HFFc6 (cell line): ENCODE measurements at places on chromosomes 3 and 15.
A peak's percentile ranks its signal among the peaks of the same experiment; 100 is the strongest.

- DNase-seq: no peak
Measured at GRCh38 chr15:67184208-67184925, 70.1 kb downstream of the AAGAB start.

GRCh38 chr3:169218314-169218983, 445.1 kb downstream of the MECOM start:
- peak; percentile 62 for DNase-seq

DNA sequence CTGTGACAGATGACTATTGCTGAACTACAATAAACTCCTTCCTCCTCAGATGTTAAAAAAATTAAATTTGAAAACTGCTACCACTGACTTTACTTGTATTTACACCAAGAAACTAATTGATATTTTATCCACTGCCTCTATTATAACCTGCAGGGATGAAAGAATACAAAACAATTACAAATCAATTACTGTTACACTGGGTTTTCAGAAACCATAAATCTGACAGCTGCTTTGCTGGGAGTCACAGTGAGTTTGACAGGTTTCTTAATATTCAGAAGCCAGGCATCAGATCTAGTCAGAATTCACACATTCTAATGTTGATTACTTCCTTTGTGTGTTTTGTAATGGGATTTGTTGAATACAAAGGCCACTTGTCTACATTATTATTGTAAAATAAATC, 252.6 kb upstream of the MRPL3 start:
- DNase-seq: no peak

- DNase-seq: no peak
Measured at GRCh38 chr15:66907826-66908743, 157.3 kb upstream of the SMAD3 start.

GRCh38 chr15:91844341-91844740, 9.2 kb upstream of the SLCO3A1 start:
- DNase-seq: no peak

GRCh38 chr3:14322001-14322400, 80.4 kb upstream of the SLC6A6 start:
- peak; percentile 7 for DNase-seq

DNA sequence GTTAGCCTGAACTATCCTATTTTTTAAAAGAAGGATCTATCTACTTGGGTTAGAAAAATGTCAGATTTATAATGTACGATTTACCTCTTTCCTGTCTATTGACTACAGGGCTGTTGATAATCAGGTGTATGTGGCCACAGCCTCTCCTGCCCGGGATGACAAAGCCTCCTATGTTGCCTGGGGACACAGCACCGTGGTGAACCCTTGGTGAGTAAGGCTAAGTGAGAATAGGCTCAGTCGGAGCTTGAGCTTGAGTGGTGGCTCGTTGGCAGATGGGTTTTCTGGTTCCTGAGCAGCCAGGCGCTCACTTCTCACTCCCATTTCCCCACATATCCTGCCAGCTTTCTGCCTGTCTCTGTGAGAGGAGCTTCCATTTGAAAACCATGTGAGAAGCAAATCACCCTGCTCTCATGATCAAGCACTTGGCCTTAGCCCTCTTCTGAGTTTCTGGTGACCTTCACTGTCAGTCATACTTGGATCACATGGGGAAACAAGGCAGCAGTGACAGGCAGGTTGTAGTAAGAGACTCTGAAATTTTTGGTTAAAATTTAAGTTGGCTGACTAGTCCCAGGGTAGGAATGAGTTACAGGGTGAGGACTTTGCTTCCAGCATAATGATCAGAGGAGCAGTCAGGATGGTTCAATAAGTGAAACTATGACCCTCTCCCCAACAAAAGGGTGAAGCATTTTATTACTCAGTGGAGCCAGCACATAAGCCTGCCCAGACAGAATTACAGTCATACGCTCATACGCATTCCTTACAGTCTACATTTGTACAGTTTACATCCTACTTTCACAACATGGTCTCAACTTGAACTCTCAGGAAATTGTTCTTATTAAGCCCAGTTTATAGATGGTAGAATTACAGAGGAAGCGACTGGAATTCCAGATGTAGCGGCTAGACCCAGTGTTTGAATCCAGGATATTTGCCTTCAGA, 18.0 kb downstream of the NIT2 start:
- DNase-seq: no peak

GRCh38 chr15:73934281-73934680, 8.0 kb downstream of the LOXL1 start:
- DNase-seq: no peak

GRCh38 chr15:33722005-33722672, 246.2 kb upstream of the CHRM5 start:
- DNase-seq: peak; percentile 76

DNA sequence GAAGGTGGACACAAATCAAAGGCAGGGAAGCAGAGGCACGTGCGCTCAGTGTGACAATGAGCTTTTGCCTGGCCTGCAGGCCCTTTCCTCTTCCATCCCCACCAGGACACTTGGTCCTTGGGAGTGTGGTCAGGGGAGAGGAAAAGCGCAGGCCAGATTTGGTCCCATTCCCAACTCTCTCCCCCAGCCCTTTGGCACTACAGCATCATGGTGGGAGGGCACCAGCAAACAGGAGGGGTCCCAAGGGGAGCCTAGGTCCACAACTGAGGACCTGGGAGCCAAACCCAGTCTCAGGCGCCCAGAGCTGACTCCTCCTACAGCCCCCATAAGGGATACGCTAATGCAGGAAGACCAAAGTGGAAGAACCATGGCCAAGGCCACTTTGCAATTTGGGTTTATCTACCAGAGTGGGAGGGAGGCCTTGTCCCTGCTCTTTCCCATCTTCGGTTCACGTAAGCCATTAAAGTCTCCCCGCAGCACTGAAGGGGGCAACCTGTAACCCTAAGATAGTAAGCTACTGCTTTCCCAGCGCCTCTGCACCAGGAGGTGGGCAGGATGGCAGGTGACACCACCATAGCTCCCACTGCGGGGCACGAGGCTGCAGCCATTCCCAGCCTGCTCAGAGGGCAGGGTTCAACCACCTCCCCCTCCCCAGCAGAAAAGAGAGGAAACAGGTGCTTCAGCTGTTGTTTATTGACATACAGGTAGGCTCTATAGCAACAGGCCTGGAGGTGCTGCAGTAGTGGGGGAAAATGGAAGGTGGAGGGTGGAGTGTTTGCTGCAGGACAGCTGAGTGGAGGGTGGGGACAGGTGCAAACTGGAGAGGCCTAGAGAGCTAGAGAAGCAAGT, 993 bp upstream of the GRAMD2A start:
- DNase-seq: no peak

- no peak for DNase-seq
Measured at GRCh38 chr3:33194303-33194702, 24.3 kb downstream of the SUSD5 start.

DNA sequence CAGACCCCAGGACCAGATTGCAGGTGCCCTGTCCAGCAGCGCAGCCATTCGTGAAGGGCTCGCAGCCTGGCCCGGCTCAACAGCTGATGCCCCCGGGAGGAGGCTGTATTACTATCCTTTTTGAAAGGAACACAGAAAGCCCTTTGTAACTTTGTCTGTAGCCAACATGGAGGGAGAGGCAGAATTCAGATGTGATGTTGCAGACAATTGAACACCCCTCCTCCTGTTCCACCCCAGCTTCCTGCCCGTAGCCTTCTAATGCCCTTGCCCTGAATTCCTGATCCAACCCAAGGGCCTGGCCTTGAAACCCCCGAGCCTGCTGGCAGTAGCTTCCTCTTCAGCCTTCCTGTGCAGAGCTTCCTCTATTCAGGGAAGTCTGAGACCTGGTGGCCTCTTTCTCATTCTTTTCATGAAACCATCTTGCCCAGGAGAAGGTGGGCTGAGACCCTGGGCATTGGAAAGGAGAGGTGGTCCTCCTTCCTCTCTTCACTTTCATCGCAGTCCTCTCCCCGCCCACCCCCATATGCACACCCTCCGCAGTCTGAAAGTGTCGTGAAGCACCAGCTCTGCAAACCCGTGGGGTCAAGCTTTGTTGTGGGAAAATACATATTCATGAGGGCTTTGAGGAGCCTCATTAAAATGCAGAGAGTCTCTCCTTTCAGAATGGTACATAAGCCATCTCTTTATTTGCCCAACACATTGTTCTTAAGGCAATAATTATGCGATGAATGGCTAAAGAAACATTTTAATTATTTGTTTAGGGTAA, 109.2 kb downstream of the APBA2 start:
- no peak for DNase-seq

DNA sequence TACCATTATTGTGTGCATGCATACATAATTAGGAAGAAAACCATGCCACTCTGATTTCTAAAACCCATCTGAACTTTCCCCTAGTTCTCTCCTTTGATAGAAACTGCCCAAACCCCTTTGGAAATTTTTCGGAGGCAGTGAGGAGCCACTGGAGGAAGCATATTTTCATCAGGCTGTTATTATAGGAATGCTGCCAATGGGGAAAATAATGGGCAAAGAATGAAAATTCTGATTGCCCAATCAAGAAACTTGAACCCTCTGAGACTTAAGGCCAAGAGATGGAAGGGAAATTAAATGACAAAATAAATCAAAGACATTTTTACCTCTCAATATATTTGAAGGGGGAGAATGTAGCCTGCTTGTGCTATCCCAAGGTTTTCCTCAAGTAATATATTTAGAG, 376.0 kb upstream of the PDZRN3 start:
- no peak for DNase-seq

DNA sequence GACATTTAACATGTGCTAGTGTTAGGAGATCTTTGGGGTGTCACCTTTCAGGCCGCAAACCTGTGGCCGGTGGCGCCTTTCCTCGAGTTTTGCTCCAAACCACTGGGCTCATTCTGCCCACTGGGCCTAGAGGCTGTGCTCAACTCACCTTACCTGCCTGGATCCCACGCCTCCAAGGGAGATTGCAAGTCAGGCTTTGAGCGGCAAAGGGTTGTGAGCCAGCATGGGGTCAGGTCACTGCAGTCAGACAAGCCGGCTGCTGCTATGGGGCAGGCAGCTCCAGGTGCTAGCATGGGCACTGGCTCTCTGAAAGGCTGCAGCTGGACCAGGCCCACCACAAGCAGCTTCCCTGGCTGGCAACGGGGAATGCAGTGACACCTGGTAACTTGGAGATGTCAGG, 265.5 kb downstream of the ZBBX start:
- no peak for DNase-seq

DNA sequence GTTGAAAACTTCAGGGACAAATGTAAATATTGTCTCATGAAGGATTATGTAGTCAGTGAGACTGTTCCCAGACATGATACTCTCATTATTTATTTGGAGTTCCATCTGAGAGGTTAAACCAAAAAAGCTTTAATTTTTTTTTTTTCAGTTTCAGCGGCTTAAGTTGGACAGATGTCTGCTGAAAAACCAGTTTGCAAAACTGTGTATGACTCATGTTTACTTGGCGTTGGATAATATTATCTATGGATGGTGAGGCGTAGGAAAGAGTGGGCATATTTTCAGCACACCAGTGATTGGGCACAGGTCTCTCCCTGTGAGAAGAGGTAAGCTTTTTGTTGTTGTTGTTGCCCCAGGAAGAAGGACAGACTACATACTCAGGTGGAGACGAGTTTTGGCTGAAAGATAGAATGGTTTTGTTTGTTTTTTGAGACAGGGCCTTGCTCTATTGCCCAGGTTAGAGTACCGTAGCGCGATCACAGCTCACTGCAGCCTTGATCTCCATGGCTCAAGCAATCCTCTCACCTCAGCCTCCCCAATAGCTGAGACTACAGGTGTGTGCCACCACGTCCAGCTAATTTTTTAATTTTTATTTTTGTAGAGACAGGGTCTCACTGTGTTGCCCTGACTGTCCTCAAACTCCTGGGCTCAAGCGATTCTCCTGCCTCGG, 16.4 kb upstream of the ANXA2 start:
- DNase-seq: peak; percentile 26

DNA sequence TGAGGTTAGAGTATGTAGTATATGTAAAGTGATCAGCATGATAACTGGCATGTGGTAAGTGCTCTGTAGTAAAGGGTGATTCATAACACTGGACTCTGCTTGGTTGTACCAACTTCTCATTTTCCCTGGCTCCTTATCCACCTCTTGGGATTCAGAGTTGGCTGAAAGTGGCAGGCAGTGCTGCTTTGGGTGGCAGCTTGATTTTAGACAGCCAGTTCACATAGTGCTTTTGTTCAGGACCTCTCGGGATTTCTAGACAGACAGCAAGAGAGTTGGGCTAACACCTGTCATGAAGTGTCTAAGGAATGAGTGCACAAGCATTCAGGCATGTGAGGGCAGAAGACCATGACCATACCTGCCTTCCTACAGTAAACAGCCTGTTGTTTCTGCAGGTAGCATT, 69.0 kb downstream of the RBM6 start:
- DNase-seq: peak; percentile 43

DNA sequence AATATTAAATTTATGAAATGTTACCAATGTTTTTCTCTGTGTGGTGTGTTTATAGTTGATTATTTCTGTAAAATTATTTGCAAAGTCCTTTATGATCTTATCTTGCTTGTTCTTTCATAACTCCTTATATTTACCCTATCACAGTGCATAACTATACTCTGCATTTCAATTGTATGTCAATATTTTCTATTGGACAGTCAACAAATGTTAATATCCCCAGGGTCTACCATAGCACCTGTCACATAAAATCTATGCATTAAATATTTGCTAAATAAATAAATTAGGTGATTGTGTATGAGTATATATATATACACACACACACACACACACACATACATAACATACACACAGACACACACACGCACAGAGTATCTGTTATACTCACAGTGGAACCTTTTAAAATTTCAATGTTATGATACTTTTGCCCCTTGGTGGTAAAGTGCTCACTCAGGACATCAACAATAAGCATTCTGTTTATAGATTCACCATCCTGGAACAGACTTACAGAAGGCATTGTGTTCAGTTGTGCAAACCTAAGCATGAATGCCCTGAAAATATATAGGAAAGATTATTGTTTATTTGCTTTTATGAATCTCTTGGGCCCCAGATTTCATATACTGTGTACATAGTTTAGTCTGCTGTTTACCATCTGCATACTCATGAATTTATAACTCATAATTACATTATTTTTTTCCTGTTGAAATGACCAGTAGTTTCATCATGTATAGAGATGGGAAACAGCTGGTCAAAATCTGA, 443.7 kb downstream of the EPHA6 start:
- no peak for DNase-seq

DNA sequence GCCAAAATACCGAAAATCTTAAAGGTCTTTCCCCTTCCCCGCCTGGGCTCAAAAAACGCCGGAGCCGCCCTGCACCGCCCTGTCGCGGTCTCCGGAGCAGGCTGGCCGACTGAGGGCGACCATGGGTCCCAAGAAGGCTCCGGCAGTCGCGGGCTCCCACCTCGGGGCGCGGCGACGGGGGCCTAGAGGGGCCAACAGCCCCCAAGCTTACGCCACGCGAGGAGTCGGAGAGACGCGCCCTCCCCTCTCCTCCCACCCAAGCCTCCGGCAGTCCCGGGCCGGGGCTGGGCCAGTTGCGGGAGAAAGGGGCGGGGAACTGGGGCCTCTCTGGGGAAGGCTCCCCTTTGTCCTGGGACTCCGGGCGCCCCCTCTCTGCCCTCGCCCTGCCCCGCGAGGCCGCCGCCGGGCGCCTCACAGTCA, 69.2 kb downstream of the GOLGA8B start:
- DNase-seq: no peak

- no peak for DNase-seq
Measured at GRCh38 chr3:171321559-171322360, 138.4 kb downstream of the TNIK start.
